ENCODE measurements at places on chromosomes 2 and 18.
A peak's percentile ranks its signal among the peaks of the same experiment; 100 is the strongest.

- no peak for DNase-seq
Observed at GRCh38 chr2:173386021-173386737, 31.5 kb downstream of the CDCA7 start.

DNA sequence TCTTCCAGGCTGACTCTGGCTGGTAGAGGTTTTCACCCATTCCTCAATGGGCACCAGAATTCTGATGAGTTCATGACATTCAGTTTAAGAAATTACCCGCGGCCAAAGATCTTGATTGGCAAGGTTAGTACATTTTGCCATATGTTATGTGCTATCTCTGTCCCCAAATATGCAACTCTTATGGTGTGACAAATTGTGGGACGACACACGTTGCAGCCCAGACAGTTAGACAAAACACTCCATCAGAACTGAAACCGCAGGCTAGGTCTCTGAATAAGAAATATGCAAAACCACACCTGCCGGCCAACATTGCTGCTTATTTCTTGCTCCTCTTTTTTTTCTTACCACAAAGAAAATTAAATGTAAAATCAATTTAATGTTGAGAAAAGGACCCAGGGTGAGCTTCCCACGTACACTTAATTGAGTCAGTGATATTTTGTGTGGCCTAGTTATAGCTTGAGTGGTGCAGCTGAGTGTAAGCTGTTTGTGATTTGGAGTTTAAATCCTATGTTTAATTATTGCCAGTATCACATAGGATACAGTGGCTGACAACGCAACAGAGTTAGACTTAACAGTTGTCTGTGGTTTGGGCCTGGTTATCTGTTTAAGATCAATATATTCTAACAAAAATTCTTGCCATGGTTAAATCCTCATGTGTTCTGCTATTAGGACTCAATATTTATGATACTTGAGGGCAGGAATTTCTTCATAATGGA, 35.7 kb upstream of the LTBP1 start:
- DNase-seq, result peak; percentile 34

- DNase-seq, result no peak
Observed at GRCh38 chr18:23142251-23142929, 7.1 kb downstream of the CABLES1 start.

DNA sequence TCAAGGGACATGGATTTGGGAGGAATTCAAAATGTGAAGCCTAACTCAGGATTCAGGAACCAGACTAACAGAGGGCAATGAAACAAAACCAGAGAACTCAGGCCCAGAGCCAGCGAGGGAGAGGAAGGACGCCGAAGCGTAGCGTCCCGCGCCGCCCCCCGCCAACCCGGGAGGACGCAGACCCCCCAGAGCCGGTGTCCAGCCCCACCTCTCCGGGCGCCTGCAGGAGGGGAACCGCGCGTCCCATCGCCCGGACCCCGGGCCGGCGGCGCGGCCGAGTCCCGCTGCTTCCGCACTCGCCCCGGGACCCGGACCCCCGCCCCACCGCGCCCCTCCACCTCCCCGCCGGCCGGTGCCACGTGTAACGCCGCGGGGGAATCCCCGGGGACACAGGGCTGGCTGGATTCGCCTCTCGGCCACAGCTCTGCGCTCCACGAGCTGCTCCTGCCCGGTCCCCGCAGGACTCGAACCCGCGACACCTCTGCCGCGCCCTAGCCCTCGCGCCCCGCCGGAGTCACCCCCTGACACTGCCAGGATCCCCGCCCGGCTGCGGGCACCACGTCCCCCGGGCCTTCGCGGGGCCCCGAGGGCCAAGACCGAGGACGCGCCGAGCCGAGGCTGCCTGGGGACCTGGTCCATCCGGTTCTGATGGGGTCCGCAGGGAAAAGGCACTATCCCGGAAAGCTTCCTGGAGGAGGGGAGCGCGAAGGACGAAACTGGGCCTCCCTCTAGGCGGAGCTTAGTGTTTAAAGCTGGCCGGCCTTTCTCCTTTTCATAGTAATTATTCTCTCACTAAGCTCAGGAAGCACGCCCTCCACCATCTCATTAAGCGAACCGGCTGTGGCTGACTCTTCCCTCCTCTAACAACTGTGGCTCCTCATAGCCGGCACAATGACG, 40.4 kb upstream of the FAM124B start:
- DNase-seq, result peak; percentile 20

- peak; percentile 8 for DNase-seq
Observed at GRCh38 chr18:616380-616995, 19.7 kb downstream of the CLUL1 start.

- no peak for DNase-seq
Observed at GRCh38 chr18:76764291-76764901, 58.0 kb upstream of the ZNF236 start.

DNA sequence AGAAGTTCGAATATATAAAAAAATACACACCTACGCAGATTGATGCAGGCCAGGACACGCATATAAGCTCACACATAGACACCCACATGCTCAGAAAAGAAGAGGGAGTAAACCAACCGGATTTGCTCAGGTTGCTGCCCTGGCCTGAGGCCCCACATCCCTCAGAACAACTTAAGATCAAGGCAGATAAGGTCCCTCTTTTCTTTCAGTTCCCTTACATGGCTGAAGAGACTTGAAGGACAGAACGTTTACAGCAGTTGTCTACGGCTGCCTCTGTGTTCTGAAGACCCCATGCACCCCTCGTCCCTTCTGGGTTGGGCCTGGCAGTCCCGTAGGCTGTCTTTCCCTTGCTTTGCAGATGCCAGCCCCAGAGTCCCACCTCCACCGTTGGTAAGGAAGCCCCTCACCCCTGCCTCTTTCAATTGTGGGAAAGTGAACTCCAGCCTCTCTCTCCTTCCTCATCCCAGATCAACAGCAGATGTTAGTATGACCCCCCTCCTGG, 4.3 kb upstream of the NAGK start:
- DNase-seq, result no peak

DNA sequence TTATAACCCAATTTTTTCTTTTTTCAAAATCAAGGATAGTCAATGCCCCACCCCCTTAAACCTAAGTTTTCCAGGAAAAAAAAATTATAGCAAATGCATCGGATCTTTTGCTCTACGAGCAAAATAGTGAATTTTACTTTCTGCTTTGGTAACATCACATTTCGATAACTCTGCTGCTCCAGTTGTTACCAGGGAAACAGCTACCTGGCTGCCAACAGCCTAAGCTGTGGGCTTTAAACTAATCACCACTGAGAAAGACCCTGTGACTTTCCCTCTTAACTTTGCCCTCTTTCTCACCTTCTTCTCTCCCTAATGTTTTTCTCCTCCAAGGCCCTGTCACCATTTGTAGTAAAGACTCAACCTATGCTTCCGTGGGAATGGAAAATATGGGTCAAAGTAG, 145.5 kb downstream of the ABCA12 start:
- DNase-seq, result no peak

- DNase-seq, result no peak
Observed at GRCh38 chr2:2708575-2709430, 377.7 kb upstream of the MYT1L start.

DNA sequence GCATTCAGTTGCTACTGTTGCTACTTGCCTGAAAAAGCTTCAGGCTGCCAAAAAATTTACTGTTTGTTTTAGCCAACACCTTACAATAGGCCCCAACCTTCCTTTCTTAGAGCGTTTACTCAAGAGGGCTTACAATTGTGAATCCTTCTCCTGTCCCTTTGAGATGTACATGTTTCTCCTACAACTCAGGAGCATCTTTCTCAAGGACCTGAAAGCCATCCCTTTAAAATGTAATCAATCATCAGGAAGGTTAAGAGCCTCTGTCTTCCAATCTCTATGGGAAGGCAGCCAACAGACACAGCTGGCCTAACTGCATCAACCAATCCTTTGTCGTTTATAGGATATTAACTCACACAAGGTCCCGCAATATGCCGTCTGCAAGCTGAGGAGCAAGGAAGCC, 3.4 kb upstream of the IER3IP1 start:
- no peak for DNase-seq

DNA sequence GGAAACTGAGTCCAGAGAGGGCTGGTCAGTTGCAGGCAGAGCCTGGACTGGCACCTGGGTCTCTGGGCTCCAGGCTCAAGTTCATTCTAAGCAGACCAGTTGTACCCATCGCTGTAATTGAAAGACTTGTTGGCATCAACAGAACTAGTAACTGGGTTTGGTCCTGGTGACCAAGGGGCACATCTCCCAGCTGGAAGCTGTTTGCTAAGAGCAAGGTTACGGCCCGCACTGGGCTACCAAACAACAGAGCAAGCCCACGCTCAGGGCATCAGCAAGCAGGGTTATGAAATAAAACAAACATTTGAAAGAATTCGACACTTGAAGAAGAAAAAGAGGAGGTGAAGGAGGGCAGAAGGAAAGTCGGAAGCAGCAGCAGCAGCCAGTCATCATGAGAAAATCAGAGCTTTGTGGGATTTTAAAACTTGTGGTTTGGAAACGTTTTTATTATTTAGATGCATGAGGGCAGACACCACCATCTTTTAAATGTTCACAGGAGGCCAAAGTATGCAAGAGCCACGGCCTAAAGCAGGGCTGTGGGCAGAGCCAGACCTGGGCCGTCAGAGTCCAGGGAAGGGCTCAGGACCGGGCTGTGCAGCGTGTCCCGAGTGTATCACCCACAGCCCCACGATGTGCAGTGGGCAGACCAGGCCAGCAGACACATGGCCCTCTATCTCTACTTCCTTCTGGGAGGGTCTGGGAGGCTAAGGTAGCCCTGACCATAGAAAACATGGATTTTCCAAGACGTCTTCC, 220.3 kb downstream of the BCL2 start:
- no peak for DNase-seq

GRCh38 chr2:151638191-151638933, 95.9 kb downstream of the NEB start:
- no peak for DNase-seq

- DNase-seq, result no peak
Observed at GRCh38 chr2:235600926-235601325, 107.1 kb downstream of the AGAP1 start.

GRCh38 chr2:178914259-178914849, 107.1 kb upstream of the TTN start:
- peak; percentile 59 for DNase-seq

GRCh38 chr2:46268196-46268595, 29.0 kb upstream of the EPAS1 start:
- no peak for DNase-seq

DNA sequence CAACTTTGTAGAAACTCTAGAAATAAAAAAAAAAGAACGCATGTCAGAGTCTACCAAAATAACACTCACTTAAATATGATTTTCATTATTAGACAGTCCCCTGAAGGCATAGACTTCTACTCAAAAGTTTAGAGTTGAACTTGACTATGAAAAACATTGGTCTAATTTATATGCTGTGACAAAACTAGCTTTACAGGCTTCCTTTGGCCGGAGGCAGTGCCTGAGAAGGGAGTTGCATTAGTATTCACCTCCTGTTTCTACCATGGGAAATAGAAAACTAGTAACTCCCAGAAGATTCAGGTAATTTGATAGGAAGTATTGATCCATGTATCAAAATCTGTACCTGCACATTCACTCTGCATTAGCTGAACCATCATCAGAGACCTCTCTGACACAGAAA, 163.4 kb upstream of the NOSTRIN start:
- no peak for DNase-seq

DNA sequence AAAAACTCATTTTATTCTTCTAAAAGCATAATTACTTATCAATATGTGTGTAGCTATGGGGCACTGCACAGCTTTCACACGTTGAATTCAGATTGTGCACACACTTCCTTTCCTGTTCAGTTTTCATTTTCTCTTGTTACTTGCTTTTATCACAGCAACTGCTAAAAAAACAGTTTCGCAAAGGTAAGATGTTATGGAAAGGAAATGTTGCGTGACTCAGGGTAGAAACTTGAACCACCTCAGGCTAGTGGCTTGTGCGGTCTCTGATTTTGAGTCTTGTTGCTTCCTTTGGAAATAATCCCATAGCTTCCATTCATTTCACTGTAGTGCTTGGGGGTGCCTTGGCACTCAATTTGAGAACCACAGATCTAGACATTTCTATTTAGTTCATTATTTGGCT, 171.9 kb downstream of the FMNL2 start:
- no peak for DNase-seq

GRCh38 chr2:224895377-224895776, 146.9 kb downstream of the DOCK10 start:
- no peak for DNase-seq

- DNase-seq, result no peak
Observed at GRCh38 chr2:15389895-15390294, 171.2 kb downstream of the NBAS start.

GRCh38 chr2:60353863-60354262, 199.6 kb downstream of the BCL11A start:
- peak; percentile 69 for DNase-seq

DNA sequence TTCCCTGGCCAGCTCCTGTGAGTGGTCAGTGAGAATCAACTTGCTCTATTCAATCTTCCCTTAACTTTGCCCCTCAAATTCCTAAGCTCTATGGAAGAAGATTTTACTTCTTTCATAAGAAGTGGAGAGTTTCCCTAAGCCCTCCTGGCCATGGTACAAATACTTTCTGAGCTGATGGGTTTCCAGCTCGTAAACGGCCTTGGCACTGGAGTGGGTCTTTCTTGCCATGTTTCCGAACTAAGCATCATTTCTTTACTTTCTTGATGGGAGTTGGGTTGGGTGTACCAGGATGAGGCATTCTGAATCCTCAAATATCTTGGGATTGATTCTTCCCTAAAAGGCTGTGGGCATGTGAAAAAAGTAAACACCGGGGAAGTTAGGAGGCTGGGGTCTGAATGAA, 72.5 kb downstream of the ACKR3 start:
- no peak for DNase-seq

DNA sequence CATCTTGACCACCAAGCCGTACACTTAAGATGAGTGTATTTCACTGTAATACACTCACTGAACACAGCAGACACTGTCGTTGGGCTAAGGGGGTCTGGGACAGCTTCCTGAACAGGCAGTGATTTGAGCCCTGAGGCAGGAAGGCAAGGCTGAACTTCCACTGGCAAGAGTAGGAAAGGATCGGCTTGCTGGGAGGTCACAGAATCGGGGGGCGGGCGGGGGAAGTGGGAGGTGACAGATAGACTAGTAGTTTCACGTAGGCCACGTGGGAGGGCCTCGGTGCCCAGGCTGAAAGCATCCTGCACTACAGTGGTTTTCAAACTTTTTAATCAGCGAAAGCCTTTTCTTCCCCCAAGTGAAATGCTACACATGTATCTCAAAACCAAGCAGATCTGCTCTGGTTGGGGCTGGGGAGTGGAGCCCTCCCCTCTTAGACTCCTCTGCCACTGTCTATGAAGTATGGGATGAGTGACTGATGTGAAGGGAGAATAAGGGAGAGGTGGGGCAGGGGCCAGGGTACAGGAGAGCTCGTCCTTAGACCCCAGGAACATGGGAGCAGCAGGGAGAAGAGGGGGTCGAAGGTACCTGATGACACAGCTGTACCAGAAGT, 8.6 kb downstream of the PARD6G start:
- no peak for DNase-seq

DNA sequence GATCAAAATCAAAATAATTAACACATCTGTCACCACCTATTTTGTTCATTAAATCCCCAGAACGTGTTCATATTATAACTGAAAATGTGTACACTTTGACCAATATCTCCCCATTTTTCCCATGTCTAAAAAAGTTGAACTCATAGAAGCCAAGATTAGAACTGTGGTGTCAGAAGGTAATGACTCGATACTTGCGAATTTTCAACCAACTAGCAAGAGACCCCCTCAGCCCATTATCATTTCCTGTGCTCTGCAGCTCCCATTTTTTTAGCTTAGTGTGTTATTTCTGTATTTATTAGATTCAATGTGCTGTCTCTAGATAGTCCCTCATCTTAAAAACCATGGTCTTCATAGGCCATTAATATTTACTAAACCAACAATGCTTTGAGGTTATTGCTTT, 248.7 kb upstream of the PIK3C3 start:
- DNase-seq, result no peak
